ENCODE measurements at places on chromosomes 11 and 22. TPM values are rescaled to one million over a fixed set of nuclear protein-coding genes. Genes with fewer than 3 reads are reported as not detected.

TMEM45B gene
- 0.87 TPM for total RNA-seq

GRIA4 gene
- not detected for total RNA-seq

OR10D3 gene
- not detected for total RNA-seq

SPON1 gene
- 123 TPM for total RNA-seq

INS gene
- total RNA-seq, result 0.74 TPM

GLB1L3 gene
- total RNA-seq, result not detected

SLC15A3 gene
- total RNA-seq, result 47.4 TPM

MS4A15 gene
- not detected for total RNA-seq

TBX1 gene
- 3.0 TPM for total RNA-seq

LIF gene
- 34.8 TPM for total RNA-seq

ANKK1 gene
- 0.13 TPM for total RNA-seq

OR4C46 gene
- total RNA-seq, result not detected

Measured in mesenteric fat pad (tissue), 1 donor.